Suppressor macrophage treated with lipopolysaccharide for 1 hour (primary cell): ENCODE measurements at places on chromosomes 2 and 18.

DNA sequence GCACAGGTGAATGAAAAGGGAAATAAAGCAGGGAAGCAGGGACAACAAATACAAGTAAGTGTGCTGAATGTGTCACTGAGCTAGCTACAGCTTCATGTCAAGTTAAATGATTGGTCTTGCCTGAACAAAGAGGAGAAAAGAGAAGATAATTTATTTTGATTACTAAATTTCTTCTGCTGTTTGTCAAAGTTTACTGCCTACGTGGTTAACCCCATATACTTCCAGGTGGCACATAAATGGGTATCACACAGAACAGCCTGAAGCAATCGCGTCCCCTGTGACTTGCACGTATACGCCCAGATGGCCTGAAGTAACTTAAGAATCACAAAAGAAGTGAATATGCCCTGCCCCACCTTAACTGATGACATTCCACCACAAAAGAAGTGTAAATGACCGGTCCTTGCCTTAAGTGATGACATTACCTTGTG lies 434.2 kb downstream of the LRRTM4 start:
- DNase-seq = no peak

DNA sequence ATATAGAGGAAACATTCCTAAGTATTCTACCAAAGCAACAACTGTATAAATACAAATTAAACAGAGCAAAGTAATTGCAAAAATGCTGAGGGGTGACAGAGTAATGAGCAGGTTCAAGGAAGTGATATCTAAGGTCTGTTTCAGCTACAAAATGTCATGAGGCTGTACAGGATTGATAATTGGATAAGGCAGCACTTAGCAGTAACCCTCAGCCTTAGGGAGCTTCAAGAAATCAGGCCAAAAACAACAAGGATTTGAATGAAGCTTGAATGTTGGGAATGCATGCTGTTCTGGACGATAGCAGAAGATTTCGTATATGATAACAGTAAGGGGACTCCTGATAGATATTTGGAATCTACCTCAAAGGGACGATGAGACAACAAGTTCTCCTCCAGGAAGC lies 142.0 kb upstream of the MMADHC start:
- DNase-seq = no peak

- DNase-seq = peak; percentile 4
These were observed 35.4 kb downstream of the PPP4R3B start for GRCh38 chr2:55581874-55582547.

DNA sequence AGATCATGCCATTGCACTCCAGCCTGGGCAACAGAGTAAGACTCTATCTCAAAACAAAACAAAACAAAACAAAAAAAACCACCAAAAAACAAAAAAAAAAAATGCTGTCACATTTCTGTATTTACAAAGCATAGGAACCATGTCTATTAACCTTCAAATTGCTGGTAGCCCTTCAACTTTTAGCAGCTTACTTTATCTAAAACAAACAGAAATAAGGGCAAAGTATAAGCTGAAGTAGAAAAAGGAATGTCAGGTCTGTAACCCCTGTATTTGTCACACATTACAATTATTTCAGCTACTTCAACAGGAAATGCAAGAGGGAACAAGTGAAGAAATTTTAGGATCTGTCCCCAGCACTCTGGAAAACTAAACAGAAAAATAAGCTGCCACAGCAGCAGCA lies 25.4 kb downstream of the TYMS start:
- no peak for DNase-seq

- DNase-seq = no peak
These were observed 78.0 kb downstream of the NDUFA10 start for GRCh38 chr2:239946864-239947728.

DNA sequence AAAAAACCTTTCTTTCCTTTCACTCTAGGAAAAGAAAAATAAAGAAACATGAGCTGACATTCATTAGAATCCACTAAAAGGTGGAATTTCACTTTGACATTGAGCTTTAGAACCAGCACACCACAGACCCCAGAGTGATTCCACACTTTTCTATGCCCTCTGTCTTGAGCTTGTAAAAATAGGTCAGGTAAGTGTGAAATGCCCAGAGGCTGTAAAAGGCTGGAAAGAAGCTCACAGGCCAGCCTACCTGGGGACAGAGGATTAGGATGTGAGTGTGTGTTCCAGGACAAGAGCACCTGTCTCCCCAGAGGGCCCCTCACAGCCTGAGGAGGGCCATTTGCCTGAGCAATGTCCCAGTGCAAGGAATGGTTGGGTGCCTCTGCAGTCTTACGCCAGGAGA lies 56.3 kb upstream of the MYO3B start:
- no peak for DNase-seq
